Heart right ventricle (tissue), 16 donors: ENCODE measurements at places on chromosomes 13 and 19. TPM values are rescaled to one million over a fixed set of nuclear protein-coding genes. Genes with fewer than 3 reads are reported as not detected.
A peak's percentile ranks its signal among the peaks of the same experiment; 100 is the strongest.

The BCAM gene
- total RNA-seq, result 78.2 TPM

The KLF1 gene
- total RNA-seq, result not detected

GRCh38 chr19:31390711-31391110 lies 41.5 kb upstream of the TSHZ3 start:
- no peaks in the 10 kb centered on the region for H3K36me3 ChIP-seq
- H3K27ac ChIP-seq, result no peak overlapping the region
- H3K4me1 ChIP-seq, result no peaks in the 10 kb centered on the region
- H3K4me3 ChIP-seq, result no peak overlapping the region

The ADGRE2 gene
- 1.2 TPM for total RNA-seq

- H3K27me3 ChIP-seq, result no peaks in the 10 kb centered on the region
- H3K36me3 ChIP-seq, result no peaks in the 10 kb centered on the region
- peak within 1 kb of the TSS; percentile 12 for H3K4me3 ChIP-seq
- H3K27ac ChIP-seq, result no peak within 1 kb of the TSS
Observed at GRCh38 chr19:36008336-36008978, at the start of gene SYNE4. TSS of gene SYNE4 (minus strand) at chr19:36008813. CDS start at chr19:36008681, 132 bp downstream.
